T-helper 17 cell (primary cell): ENCODE measurements at places on chromosomes 7 and 10.
A peak's percentile ranks its signal among the peaks of the same experiment; 100 is the strongest.

DNA sequence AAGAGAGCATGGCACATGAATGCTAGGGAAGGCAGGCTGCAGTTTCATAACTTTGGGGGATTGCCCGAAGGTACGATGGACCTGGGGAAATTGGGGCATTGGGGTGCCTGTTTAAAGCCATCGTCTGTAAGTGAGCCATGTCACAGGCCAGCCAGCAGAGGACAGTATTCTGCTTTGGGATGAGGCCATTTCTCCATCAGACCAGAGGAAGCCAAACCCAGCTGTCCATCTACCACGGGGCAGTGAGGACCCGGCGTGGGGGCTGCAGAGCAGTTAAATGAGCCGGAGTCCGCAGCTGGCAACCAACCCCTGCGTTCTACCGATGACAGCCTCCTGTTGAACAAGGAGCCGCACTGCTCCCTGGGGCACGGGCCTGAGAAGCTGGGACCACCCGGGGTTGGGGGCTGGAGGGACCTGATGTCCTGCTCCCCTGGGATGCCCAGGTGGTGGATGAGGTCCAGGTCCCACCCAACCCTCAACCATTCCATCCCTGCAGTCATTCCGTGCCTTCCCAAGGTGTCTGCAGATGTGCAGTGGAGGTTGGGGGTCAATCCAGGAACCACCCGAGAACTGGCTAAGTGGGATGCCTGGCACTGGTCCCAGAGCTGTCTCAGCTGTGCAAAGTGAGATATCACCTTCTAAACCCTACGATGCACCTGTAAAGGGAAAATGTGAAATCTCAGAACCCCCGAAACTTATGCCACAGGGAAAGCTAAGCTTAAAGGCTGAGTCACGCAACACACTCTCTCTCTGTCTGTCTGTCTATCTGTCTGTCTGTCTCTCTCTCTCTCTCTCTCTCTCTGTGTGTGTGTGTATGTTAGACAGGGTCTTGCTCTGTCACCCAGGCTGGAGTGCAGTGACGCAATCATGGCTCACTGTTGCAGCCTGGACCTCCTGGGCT lies 12.1 kb upstream of the RHBDD2 start:
- DNase-seq = peak; percentile 20

GRCh38 chr10:109891105-109891504 lies 32.2 kb downstream of the XPNPEP1 start:
- no peak for DNase-seq

DNA sequence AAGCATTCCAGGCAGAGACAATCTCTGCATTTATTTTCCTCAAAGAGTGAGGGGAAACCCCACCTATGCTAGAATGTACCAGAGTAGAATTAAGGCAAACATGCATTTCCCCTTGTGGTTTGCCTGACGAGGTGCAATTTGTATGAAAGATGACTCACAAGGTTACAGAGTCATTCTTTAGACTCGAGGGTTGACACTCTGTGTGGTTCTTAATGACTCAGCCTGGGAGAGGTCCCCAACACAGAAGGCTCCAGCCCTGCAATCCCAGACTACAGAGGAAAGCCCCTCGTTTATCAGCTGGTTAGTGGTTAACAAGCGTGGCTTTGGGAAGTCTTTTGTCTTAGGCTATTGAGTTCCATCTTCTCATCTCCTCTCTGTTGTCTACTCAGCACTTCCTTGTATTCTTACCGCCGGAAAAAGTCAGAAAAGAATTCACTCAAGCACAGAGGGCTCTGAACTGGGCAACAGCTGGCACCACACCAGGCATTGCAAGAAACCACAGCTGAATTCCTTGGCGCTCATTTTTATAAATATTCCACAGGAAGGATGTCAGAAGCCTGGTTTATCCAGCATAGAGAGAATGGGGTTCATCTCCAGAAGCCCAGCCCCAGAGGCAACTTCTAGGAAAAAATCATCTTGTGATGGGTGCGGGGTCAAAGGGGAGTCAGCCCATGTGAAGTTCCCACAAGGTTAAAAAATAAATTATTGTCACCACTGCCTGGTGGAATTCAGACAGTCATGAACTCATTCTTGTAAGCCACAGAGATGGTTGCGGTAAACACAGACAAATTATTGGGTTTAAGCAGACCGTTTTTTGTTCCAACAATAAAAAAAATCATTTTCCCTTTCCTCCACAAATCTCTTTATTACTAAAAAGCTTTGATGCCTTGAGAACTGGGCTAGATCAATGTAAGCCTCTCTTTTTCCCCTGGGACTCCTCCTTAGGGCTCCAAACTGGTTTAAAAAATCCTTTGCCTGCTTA lies 24.5 kb upstream of the SVIL start:
- peak; percentile 71 for DNase-seq

GRCh38 chr10:48253970-48254657 lies 20.4 kb downstream of the FRMPD2 start:
- DNase-seq = no peak

DNA sequence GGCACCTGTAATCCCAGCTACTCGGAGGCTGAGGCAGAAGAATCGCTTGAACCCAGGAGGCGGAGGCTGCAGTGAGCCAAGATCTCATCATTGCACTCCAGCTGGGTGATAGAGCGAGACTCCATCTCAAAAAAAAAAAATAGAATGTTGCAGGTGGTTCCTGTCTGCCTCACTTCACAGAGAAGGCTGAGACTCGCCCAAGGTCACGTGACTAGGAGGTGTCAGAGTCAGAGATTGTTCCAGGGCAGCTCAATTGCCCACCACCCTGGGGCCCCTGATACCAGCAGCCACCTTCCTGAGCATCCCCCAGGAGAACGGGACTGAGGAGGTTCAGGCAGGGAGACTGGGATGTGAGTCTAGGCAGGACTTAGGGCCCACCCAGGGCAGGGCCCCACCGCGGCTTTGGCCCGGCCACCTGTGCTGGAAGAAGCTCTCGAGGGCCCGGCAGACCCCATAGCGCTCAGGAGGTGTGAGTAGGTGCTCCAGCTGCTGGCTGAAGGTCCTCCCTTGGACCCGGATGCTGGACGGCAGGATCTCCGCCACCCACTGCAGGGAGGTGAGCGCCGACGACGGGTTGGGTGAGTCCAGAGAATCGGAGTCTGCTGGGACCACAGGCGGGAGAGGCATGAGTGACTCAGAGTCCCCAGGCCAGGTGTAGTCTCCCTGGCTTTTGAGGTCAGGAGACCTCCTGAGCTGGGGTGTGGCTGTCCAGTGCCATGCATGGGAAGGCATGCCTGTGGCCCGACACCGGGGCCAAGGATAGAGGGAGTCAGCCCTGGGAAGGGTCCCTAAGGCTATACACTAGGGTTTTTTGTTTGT lies 30.9 kb downstream of the GRID2IP start:
- no peak for DNase-seq

DNA sequence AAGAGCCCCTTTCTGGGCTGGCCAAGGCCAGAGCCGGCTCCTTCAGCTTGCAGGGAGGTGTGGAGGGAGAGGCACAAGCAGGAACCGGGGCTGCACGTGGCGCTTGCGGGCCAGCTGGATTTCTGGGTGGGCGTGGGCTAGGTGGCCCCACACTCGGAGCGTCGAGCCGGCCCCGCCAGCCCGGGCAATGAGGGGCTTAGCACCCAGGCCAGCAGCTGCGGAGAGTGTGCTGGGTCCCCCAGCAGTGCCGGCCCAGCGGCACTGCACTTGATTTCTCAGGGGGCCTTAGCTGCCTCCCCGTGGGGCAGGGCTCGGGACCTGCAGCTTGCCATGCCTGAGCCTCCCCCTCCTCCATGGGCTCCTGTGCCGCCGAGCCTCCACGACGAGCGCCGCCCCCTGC lies 48.1 kb downstream of the SH2D4B start:
- DNase-seq = no peak

DNA sequence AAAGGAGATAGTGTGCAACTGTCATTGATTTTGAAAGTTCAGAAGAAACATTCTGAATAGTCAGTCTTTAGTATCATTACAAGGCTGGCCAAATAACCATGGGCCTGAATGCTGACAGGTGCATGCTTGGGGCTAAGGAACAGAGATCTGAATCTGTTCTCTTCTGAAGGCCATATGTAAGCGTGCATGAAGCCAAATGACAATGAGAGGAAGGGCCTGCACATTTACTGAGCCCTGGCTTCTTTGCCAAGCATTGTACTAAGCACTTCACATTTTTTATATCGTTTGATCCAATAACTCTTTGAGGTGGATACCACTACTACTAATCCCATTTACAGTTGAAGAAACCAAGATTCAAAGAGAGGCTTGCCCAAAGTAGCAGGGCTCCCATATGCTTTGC lies 22.5 kb upstream of the TIAL1 start:
- no peak for DNase-seq

DNA sequence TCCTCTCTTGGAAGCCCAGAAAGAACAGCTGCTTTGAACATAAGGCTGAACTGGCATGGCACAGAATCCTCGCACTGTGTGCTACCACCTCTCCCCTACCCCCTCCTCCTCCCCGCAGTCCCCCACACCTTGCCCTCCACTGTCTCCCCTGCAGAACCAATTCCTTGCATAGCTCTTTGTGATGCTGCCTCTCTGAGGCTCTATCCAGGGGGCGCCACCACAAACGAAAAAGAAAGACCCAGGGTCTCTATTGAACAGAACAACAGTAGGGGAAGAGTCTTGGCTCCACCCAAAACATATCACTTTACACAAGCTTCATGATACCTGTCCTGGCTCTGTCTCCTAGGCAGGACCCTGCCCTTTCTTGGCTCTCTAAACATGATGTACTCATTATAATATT lies 26.2 kb upstream of the EBLN1 start:
- DNase-seq = no peak

DNA sequence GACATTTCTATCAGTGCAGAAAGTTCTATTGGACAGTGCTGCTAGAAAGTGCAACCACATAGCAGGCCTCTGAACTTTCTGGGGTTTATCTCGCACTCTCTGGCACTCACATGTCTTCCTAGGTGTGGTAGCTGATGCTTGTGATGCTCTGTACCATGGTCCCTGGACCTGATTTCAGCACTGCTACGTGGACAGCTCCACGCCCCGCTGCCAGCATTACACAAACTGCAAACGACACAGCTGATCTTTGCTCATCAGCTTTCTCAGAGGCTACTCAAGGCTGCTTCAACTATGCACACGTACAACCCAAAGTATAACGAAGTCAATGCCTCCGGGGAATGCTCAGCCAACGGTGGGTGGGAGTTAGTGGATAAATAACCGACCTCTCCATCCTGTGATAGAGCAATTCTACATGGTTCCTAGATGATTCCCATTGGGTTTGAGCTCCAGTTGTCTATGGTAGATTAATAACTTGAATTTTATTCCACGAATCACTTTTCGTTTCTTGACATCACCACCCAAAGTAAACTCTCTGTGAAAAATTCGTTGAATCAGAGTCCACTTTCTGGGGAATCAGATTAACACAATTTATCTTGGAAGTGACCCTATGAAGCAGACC lies 302.5 kb downstream of the ACTR3B start:
- no peak for DNase-seq

- no peak for DNase-seq
Observed at GRCh38 chr7:91265693-91266066, 1.4 kb downstream of the FZD1 start.

- no peak for DNase-seq
Observed at GRCh38 chr10:118020365-118020764, 26.4 kb downstream of the RAB11FIP2 start.

- no peak for DNase-seq
Observed at GRCh38 chr10:61943674-61944378, 42.3 kb downstream of the ARID5B start.

- no peak for DNase-seq
Observed at GRCh38 chr10:118867768-118868167, 113.0 kb upstream of the CACUL1 start.

DNA sequence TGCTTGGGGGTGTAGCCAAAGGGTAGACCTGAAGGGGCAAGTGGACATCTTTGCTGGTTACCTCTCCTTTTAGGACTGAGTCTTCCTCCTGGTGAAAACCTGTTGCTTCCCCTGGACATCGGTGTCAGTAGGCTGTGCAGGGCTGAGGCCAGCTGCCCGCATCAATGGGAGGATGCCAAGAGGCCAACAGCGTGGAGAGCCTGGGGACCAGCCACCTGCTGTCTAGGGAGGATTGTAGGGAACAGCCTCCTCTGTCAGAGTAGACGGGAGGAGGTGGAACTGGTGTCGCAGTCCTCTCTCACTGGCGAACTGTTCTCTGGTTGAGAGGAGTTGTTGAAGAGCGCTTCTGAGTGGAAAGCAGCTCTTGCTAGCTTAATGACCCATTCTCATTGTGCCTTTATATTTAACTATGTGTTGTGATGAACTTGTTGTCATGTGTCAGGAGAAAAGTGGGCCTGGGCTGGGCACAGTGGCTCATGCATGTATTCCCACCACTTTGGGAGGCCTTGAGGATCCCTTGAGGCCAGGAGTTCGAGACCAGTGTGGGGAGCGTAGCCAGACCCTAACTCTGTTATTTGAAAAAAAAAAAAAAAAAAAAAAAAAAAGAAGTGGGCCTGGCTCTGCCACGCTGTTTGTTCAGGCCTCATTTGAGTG lies 1.8 kb downstream of the SUFU start:
- DNase-seq = no peak

DNA sequence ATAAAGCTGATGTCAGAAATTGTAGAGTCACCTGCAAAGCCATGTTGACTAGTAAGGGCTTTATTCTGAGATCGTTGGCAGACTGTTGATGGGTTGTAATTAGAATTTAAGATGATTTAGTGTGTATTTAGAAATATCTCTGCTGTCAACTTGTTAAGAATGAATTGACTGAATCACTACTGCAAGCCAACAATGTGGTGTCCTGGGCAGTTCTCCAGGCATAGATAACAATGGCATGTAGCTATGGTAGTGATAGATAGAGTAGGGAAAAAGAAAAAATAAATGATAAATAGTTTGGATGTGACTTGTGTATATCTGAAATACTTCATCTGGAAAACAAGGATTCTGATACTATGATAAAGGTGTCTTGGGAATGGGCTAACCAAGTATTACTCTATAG lies 640.2 kb downstream of the ARL4A start:
- DNase-seq = no peak

DNA sequence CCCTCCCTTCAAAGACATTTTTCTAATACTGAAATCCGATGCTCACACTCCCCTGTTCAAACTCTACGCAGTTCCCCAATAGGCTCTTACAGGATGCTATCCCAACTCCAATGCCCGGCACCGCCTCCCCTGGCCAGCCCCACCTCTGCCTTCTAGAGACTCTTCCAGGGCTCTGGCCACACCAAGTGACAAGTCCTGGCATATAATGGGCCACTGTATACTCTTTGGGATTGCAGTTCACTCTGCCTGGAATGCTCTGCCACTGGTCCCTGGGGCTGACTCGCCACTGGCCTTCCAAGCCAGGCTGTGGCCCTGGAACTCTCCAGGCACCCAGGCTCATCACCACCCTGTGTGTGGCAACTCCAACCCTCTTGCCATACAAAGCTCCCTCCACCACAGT lies 3.1 kb upstream of the BRI3 start:
- no peak for DNase-seq

DNA sequence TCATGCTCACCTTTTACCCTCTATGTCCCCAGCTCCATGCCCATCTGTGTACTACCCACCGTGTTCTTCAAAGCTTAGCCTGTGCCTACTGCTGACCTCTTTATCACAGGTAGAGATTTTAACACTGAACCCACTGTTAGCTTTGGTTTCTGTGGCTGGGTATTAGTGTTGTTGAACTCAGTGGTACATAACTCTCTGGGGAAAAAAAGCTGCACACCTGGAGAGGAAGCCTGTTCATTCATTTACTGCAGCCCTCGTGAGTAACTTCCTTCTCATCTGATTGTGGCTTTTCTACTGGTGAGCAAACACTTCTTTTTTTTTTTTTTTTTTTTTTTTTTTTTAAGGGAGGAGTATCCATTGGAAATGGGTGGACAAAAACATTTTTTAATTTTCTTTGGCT lies 326.3 kb downstream of the CCSER2 start:
- no peak for DNase-seq

GRCh38 chr10:62853710-62854109 lies 37.5 kb upstream of the EGR2 start:
- DNase-seq = no peak
